ENCODE measurements at places on chromosomes 7 and 10.

- no peak for DNase-seq
These were observed 14.7 kb downstream of the BRAT1 start for GRCh38 chr7:2540641-2541051.

DNA sequence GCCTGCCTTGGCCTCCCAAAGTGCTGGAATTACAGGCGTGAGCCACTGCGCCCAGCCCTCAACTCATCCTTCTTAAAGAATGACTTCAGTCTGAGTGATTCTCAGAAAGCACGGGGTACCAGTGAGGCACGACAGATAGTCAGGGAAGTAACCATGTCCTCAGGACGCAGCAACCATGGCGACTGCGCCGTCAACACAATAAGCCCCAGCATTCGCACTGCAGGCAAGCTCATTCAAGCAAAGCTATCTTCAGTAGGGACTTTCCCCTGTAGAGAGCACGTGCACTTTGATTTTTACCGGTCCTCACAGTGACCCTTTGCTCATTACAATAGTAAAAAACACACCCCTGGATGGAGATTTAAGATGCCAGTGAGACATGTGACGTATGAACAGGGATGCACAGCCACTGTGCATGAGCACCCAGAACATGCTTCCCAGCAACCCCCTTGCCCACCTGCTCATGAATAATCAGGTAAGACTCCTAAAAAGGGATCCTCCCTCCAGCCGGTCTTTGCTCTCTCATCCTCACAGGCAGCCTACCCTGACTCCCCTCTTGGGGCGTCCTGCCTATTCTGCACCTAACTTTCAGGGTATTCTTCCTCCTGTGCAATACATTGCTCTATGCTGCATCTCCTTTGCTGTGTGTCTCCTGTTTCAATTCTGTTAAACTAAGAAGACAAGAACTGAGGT lies 9.1 kb downstream of the WDR86 start:
- no peak for DNase-seq

DNA sequence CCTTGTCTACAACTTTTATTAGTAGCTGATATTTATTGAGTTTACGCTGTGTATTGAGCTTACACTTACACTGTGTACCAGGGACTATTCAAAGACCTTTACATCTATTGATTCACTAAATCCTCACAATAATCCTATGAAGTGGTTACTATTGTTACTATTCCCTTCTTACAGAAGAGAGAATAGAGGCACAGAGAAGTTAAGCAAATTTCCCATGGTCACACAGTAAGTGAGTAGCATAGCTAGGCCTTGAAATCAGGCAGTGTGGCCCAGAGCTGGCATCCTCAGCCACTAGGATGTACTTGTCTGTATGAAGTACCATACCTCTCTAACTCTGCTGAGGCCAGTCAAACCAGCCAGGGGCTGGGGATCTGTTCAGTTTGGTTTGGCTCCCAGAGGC lies 7.6 kb downstream of the COL13A1 start:
- no peak for DNase-seq

- DNase-seq: no peak
These were observed 41.5 kb upstream of the GARS1 start for GRCh38 chr7:30553141-30553540.

GRCh38 chr7:37915438-37915837 lies 1.2 kb downstream of the SFRP4 start:
- no peak for DNase-seq

GRCh38 chr7:16318989-16319915 lies 102.1 kb downstream of the CRPPA start:
- no peak for DNase-seq

- no peak for DNase-seq
These were observed 609.0 kb upstream of the DPP6 start for GRCh38 chr7:153443032-153443701.

GRCh38 chr7:139829025-139829774 lies at the start of gene TBXAS1:
TSS of gene TBXAS1 (plus strand) at chr7:139829264. CDS start at chr7:139829391, 127 bp downstream.
- no peak for DNase-seq

DNA sequence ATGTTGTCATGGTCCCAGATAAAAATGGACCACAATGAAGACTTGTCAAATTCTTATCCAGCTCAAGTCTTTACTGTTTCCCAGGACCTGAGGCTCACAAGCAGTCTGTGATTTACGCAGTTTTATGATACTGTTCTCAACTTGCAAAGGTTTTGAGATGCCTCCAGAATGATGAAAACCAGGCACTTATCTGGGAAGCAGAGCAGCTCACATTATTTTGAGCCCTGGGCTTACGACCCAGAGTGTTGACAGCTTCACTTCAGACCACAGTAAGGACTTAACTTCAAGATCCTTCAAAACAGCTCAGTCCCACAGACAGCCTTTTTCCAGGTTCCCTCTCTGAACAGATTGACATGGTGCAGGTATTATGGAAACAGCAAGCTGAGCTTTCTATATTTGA lies 236.1 kb downstream of the RNLS start:
- no peak for DNase-seq

- no peak for DNase-seq
These were observed 11.2 kb upstream of the PRDX3 start for GRCh38 chr10:119189811-119190282.

GRCh38 chr10:76017026-76017732 lies 585.8 kb downstream of the LRMDA start:
- no peak for DNase-seq

DNA sequence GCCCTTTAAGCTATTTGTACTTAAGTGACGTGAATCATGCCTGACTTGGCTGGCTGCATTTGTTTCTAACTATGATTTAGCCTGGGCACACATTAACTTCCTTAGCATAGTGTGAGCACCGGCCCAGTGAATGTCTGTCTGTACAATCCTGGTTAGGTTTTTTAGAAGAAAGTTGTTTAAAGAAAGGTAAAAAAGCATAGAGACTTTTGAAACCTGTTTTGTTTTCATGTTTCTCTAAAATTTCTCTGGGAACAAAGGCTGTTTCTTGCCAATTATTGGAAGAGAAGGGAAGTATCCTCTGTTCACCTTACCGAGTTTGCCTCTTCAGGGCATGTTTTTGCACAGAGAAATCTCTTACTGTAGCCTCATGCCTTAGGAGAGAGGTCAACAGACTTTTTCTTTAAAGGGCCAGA lies 42.9 kb upstream of the MET start:
- DNase-seq: no peak

DNA sequence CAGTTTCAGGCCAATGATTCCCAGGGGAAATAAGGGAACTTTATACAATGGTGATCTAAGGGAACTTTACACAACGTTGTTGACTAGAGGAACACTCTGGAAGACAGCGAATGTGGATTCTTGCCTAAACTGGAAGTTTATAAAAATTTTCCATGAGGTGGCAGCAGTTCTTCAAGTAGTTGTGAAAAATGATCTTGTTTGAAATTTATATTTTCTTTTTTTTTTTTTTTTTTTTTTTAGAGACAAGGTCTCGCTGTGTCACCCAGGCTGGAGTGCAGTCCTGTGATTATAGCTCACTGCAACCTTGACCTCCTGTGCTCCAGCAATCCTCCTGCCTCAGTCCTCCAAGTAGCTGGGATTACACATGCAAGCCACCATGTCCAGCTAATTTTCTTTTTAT lies 32.1 kb upstream of the GTF2I start:
- no peak for DNase-seq

DNA sequence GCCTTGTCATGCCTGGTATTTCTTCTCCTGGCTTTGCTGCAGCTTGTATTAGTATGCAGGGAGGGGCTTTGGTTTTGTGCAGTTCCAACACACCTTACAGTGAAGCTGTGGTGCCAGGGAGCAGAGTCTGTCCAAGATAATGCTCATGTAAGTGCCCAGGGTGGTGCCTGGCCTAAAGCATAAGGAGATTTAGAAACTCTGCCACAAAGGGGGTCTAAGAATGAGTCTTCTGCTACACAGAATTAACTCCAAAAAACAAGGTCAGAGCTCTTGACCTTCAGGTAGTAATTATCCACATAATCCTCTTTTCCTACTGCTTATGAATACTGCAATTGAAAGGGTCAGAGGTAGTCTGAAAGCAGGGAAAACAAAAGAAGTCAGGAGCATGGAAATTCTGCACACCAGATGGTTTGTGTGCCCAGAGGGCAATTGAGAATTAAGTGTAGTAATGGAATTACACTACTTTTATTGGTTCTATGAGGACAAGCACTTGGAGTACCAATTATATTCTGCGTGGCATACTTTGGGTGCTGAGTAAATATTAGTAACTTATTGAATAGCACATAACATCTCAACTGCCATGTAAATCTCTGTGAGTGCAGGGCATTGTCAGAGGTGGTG lies 121.5 kb downstream of the KAT6B start:
- DNase-seq: no peak

DNA sequence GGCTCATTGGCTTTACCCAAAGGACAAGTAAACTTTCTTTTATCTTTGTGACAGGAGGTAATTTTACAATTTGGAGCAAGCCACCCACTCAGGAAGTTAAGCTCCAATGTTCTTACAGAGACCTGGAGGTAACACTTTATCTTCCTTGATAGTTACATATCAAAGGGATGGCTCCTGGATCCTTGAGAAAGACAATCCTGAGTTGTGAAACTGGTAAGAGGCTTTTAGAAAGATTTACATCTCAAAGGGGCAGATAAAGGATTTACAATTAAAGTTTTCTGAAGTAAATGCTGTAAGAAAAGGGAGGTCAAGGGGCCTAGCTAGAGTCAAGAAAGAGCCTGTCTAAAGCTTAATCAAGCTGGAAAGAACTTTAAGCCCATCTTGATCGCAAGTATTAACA lies 124.4 kb upstream of the ZNF804B start:
- no peak for DNase-seq

DNA sequence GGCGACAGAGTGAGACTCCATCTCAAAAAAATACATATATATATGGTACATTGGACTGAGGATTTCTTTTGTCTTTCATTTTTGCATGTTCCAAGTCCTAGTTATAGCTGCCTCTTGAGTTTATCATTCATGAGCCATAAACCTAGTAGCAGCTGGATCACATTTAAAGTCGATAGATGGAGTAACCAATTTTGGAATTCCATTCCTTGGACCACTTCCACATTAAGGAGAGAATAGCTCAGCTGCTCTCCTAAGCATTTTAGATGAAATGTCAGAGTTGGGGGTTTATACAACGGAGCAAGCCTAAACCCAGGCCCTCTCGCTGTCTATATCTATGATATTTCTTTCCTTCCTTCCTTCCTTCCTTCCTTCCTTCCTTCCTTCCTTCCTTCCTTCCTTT lies 141.2 kb downstream of the LYZL1 start:
- no peak for DNase-seq

DNA sequence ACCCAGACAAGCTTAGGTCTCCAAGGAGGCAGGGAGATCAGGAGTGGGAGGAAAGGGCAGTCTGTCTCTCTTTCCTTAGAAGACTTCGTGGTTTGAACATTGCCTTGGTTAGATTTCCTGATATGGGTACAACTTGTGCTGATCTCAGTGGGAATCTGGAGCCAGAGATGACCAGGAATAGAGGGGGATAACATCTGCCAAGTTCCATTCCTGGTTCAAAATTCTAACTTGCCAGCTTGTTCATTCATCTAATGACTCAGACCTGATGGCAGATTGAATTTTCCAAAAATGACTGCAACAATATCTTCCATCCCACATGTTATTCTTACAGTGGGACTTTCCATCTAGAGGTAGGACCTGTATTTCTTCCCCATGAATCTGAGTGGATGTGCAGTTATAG lies 394.3 kb upstream of the PODXL start:
- DNase-seq: no peak

DNA sequence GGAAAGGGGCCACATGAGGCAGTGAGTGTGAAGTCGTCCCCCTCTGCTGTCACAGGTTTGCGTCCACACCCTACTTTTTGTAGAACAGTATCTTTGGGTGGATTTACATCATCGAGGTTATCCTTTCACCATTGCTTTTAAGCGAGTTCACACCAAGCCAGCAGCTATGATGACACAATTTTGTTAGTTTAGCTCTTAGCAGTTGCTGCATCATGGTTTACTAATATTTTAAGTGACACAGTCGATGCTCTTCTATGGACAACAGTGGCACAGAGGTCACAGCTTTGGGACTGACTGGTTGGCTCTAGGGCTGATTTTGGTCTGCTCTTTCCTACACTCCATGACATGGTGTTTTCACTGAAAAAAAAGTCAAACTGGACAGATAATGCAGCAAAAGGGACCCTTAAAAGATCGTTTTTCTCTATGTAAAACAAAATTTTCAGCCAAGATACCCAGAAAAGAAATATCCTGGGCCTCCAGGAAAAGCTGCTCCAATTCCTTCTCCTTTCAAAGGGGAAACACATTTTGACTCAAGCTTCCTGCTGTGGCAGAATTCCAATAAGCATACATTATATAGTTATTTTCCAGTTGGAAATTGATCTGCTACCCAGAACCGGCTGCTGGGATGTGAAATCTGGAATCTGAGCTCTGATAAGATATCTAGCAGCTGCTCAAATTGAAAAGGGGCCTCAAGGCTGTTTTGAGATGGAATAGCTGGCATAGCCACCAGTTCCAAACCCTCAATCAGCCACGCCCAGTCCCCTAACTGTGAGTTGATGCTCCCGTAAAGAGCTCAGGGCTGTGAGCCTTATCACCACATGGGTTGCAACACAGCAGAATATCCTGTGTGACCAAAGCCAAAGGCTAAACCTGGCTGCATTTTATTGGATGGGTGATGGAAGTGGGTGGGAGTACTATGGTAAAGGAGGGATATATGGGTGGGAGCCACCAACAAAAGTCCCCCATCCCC lies 114.2 kb downstream of the SMURF1 start:
- no peak for DNase-seq

GRCh38 chr7:2360796-2361195 lies 6.2 kb downstream of the EIF3B start:
- DNase-seq: no peak

GRCh38 chr7:100174582-100174981 lies 2.6 kb downstream of the GPC2 start:
- DNase-seq: no peak

DNA sequence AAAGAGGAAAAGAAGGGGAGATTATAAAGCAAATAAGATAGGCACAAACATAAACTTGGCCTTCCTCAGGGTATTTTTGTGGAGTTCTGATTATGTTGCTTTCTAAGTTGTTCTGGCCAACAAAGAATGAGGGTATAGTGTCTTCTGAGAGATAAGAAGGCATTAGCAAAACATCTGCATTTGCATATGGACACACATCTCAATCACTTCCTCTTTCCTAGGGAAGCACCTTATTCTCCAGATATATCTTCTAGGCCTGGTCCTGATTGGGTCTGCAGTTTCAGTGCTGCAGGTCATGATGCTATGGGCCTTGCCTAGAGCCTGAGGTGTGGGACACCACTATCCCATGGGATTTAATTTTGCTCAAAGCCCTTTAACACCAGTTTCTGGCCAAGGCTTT lies 308.8 kb upstream of the PHYHIPL start:
- DNase-seq: no peak

DNA sequence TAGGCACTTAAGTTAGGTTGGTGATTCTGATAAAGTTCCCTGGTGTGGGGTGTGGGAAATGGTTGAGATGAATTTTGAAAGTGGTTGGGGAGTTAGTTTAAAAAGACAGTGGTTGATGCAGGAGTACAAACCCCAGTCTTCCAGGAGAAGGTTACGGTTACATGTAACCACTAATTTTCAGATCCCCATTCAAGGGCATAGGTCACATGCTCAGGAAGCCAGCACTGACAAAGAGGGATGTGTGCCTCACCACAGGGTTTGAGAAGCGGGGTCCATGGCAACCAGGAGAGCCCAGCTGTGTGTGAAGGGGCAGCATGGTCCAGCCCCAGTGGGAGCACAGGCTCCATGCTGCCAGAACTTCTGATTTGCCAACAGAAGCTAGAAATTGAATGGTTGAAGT lies 144.2 kb downstream of the MDFIC start:
- DNase-seq: no peak

All from NCI-H2107 (cell line).